HFF-Myc (cell line): ENCODE measurements at places on chromosomes 11 and 22.

GRCh38 chr11:57513911-57514537 is 1.5 kb downstream of the SLC43A1 start:
- DNase-seq, result no peak

- DNase-seq, result no peak
Observed at GRCh38 chr11:107769189-107769588, 57.3 kb upstream of the SLN start.

GRCh38 chr11:118274186-118274585 is 10.1 kb upstream of the MPZL2 start:
- no peak for DNase-seq

- no peak for DNase-seq
Observed at GRCh38 chr22:46696614-46697013, 41.4 kb downstream of the CERK start.

DNA sequence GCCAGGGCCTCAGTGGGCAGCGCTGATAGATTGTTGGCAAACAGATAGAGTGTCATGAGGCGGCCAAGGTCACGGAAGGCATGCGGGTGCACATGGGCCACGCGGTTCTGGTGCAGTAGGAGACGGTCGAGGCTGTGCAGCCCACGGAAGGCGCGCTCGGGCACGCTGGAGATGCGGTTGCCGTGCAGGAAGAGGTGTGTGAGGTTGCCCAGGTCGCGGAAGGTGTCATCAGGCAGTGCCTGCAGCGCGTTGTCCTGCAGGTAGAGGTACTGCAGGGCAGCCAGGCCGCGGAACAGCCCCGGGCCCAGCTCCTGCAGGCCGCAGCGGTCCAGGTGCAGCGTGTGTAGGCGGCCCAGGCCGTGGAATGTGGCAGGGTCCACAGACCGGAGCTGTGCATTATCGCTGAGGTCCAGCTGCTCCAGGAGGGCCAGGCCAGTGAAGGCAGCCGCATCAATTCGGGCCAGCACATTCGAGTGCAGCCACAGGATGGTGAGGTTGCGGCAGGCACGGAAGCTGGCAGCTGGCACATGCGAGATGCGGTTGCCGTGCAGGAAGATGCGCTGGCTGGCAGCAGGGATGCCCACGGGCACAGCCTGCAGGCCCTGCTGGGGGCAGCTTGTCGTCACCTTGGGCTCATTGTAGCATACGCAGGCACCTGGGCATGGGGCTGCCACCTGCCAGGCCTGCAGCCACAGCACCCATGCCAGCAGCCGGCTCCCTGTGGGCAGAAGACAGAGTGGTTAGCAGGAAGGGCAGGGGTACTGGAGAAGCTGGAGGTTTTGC is 25.5 kb downstream of the RTN4R start:
- DNase-seq, result no peak

DNA sequence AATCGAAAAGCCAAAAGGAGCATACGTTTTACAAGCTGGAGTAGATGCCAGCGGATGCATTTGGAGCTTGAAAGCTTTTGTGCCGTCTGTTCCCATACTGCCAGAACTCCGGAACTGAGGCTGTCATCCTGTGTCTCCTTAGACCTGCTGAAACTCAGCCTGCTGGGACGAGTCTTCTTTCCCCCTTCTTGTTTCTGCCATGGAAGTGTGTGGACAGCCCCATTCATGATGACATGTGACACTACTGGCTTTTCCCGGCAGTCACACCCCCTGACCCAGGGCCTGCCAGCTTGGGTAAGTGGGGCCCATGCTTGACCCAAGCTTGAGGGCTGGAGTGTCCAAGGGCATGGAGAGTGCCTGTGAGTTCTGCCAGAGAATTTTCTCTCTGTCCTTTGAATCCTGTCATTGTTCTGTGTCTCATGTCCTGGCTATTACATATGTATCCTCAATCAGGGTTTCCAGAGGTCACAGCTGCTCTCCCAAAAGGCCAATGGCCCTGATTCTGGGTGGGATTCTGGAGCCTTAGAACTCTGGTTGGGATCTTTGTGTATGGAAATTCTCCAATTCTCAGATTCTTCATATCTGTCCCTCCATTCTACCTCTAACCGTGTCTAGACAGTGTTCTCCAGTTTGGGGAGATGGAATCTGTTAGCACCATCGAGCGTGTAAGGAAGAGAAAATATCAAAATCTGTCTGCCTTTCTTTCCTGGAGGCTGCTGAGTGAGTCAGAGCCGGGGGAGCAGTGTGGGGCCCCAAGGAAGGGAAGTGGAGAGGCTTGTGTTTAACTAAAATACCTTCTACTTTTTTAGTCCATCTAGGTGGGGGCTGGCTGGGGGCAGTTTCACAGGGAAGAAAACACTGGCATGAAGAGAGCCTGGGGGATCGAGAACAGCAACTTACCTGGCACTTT is 73.2 kb downstream of the KIAA1671 start:
- no peak for DNase-seq

GRCh38 chr22:47337161-47337621 is 574.7 kb downstream of the TBC1D22A start:
- peak; percentile 39 for DNase-seq

DNA sequence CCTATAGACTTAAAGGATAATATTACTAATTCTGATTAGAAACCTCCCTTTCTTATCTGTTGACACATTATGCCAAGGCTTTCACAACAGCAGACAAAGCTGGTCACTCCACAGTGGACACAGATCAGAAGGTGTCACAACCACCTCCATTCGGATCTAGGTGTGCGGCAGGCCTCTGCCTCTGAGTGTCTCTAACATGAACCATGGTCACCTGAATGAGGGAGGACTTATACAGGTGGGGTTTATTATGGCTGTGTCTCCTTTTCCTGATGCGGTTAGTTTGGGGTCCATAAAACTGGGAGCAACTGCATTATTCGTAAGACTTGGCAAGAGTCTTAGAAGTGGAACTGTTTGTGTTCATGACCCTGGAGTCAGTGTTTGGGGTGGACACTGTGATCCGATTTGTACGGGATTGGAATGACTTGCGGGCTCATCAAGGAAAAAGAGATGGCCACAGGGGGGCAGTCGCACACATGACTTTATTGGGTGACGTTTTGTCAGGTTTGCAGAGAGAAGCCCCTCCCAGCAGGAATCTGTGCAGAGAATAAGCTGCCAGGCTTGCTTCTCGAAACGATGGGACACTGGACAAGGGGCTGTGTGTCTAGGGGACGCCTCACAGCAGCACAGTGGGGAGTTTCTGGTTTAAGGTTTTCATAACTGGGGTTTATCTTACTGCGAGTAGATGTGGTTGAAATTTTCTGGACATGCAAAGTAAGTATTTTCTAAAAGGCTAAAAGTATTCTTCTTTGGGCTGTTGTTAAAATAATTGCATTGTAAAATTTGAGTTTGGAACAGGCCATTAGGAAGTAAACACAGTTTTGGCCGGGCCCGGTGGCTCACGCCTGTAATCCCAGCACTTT is 90.6 kb downstream of the GAB4 start:
- peak; percentile 7 for DNase-seq

DNA sequence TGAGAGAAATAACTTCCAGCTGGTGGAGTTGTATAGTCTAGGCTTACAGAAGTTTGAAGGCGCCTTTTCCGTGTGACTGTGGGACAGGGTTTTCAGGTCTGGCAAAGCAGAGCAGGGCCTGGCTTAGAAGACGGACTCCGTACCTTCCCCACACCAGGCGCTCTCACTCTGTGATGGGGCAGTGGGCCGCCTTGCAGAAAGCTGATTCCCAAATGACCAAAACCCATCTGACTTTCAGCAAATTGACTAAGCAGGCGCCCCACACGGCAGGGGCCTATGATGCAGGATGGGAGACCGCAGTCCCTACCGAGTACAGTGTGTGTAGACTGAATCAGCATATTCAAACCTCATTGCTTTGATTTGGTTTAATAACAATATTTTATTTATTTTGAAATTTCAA is 85.8 kb upstream of the TMEM45B start:
- DNase-seq, result no peak

DNA sequence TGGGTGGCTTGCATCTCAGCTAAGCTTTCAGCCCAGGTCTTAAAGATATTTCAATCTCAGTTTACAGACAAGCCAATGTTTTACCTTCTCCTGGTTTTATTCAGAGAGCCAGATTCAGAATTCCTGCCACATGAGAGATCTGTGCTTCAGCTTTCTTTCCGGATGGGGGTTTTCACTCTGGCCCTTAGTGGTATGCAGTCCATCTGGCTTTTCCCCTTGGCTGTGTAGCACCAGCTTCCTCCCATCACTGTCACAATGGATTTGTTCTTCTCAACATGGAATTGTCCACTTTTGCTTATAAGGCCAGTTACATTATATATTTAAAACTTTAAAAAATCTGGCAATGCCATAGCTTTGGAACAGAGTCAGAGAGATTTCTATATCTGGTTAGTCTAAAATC is 303.9 kb downstream of the ETS1 start:
- no peak for DNase-seq

DNA sequence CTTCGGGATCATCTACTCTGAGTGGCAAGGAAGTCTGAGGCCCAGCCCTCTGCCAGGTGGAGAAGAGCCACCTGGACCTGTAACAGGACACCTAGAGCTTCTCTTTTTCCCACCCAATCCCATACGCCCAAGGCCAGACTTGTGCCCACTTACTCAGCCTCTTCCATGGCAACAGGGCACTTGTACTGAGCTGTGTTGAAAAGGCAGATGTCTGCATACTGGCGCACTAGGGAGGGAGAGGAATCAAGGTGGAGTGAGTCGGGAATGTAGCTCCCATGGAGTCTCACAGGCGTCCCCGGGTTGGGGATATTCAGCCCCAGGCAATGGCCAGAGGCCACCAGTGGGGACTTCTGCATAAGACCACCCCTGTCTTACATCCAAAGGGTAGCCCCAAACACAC is 36.1 kb downstream of the TPBGL start:
- DNase-seq, result no peak

- no peak for DNase-seq
Observed at GRCh38 chr11:78041843-78042440, 18.9 kb upstream of the KCTD14 start.

DNA sequence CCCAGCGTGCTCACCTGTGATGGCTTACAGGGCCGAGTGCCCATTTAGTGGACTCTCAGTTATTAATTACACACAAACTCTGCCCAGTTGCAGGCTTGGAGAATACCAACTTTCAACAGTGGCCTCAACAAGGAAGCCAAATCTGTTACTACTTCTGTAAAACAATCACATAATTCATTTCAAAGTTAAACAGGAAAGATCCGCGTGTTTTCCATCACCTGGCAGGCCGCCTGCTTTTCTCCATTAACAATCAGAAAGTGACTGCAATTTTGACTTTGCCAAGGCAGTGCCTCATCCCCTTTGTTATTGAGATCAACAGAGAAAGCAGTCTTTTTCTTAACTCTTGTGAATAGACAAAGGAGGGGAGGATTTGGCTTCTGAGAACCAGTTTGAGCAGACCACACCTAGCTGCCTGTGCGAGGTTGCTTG is 77.7 kb downstream of the BARX2 start:
- no peak for DNase-seq

- no peak for DNase-seq
Observed at GRCh38 chr11:120797143-120797542, 226.8 kb upstream of the TBCEL start.

DNA sequence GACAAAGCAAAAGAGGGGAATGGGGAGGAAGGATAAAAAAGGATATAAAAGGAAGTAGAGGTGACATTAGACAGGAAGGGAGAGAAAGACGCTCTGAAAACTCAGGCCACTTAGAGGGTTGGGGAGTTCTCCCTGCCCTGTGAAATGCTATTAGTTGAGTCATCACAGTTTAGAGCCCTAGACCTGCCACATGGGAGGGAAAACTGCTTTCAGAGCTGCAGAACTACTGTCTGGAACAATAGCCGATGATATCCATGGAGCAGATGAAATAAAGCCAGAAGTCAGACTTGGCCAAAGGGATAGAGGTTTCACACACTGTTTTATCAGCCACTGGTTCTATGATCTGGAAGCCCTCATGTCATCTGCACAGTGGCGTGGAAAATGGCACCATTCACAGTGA is 157.9 kb downstream of the NCAM1 start:
- no peak for DNase-seq

GRCh38 chr22:41478473-41478872 is 9.6 kb downstream of the ACO2 start:
- DNase-seq, result no peak

DNA sequence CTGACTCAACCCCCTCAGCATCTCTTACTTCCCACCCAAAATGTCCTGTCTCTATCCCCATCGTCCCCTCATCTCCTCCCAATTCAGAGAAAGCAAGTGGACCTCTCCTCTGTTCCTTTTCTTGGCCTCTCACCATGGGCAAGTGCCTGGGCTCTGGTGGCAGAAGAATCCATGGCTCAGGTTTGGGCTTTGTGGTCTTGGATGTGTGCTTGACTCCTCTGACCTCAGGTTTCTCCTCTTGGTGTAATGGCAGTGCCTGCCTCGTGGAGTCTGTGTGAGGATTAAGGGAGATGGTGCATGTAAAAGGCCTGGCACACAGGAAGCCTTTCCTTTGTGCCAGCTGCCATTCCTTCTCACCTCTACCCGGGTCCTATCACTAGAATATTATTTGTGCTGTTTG is 3.2 kb downstream of the BMAL1 start:
- no peak for DNase-seq

- DNase-seq, result no peak
Observed at GRCh38 chr11:611001-611996, 4.5 kb downstream of the IRF7 start.

GRCh38 chr11:86183694-86184093 is 60.9 kb upstream of the EED start:
- no peak for DNase-seq

DNA sequence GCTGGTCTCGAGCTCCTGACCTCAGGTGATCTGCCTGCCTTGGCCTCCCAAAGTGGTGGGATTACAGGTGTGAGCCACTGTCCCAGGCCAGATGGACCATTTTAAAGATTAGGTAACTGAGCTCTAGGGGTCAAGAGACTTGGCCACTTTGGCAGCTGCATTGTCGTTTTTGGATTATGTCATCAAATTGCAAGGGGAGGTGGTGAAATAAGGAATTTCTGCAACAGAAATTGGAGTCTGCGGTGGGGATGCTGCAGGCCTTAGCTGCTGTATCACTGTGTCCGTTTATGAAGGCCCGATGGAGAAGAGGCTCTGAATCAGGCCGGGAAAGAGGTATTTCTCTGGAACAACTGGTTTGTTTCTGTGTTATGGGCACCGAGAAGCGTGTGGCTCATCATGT is 34.6 kb downstream of the PTPRJ start:
- DNase-seq, result no peak

- no peak for DNase-seq
Observed at GRCh38 chr11:35180317-35181233, 41.6 kb downstream of the CD44 start.

DNA sequence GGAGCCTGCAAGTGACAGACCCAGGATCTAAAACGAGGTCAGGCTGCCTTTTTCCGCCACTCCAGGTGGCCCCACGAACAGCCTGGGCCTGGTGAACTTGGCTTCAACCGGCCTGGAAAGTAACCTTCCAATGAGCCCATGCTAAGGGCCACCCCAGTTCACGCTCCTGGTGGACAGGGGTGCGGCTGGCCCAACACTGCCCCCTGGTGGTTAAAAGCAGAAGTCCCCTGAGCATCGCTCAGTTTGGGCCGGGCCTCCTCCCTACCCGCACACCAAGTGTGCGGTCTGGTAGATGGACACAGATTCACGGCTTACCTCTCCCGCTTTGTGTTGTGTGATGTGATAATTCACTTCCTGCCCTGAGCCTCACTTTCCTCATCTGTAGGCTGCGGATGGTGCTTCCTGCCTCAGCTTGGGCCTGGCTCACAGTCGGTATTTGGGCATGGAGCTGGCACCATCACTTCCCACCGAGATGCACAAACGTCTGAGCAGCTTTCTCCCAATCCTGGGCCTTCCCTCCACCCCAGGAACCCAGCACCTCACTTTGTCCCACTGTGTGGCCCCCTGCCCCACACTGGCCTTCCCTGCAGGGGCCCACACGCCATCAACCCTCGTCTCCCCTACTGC is 13.7 kb upstream of the SEC14L3 start:
- DNase-seq, result no peak
